PC-3 (cell line): ENCODE measurements at places on chromosomes 4 and X. TPM values are rescaled to one million over a fixed set of nuclear protein-coding genes. Genes with fewer than 3 reads are reported as not detected.
A peak's percentile ranks its signal among the peaks of the same experiment; 100 is the strongest.

The NONO gene
- total RNA-seq, result 514 and 631 TPM in 2 replicates

The ITIH6 gene
- total RNA-seq, result not detected in 2 replicates

The UGT2A1 gene
- not detected in 2 replicates for total RNA-seq

The PCSK1N gene
- total RNA-seq, result 135 and 177 TPM in 2 replicates

DNA sequence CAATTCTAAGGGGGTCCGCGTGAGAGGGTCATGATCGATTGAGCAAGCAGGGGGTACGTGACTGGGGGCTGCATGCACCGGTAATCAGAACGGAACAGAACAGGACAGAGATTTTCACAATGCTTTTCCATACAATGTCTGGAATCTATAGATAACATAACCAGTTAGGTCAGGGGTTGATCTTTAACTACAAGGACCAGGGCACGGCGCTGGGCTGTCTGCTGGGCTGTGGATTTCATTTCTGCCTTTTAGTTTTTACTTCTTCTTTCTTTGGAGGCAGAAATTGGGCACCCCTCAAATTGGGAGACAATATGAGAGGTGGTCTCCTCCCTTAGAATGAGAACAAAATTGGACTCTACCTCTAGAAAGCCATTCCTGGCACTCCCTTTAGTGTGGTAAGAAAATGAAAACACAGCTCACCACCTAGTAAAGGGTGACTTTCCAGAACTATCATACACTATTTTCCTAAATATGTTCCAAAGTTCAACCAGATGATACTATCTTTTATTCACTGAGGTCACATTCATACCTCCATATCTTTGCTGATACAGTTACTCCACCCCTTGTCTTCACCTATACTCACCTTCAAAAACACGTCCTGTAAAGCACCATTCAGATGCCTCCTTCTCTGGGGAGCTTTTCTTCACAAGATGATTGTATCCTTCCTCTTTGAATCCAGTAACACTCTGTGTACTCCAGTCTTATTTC, 1058.3 kb upstream of the SLIT2 start:
- H3K27me3 ChIP-seq, result no peaks in the 10 kb centered on the region
- H3K27ac ChIP-seq, result no peak overlapping the region
- no peaks in the 10 kb centered on the region for H3K4me1 ChIP-seq
- H3K36me3 ChIP-seq, result no peaks in the 10 kb centered on the region
- H3K4me3 ChIP-seq, result no peak overlapping the region
- DNase-seq, result no peak

DNA sequence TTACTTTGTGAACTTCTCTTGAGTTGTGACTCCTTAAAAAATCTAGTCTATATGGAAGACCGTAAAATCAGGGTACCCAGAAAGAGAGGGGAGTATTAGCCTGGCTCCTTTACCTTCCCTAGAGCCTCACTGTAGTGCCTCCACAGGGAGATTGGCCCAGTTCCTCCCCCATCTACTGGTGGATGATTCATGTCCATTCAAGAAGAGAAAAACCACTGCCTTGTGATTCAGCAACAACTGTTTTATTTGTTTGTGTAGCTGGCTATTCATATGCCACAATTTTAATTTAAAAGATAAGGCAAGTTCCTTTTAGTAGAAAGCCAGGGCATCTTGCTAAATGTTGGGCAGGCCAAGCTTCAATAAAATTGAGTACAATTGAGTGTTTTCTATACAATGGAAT, 221.8 kb upstream of the KCNIP4 start:
- peak; percentile 84 for DNase-seq
- peak overlapping the region; percentile 78 for H3K27ac ChIP-seq
- no peak overlapping the region for H3K4me3 ChIP-seq
- H3K4me1 ChIP-seq, result peaks cover 12% of the 10 kb centered on the region

- no peaks in the 10 kb centered on the region for H3K36me3 ChIP-seq
- no peaks in the 10 kb centered on the region for H3K27me3 ChIP-seq
- H3K4me3 ChIP-seq, result no peak overlapping the region
- no peaks in the 10 kb centered on the region for H3K4me1 ChIP-seq
Measured at GRCh38 chrX:10171249-10171648, 14.5 kb downstream of the CLCN4 start.

GRCh38 chr4:4488405-4489404, 53.1 kb downstream of the STX18 start:
- H3K4me3 ChIP-seq, result no peak overlapping the region
- DNase-seq, result peak; percentile 76
- no peaks in the 10 kb centered on the region for H3K4me1 ChIP-seq
- H3K27me3 ChIP-seq, result no peaks in the 10 kb centered on the region

GRCh38 chr4:151169223-151169622, 69.8 kb downstream of the RPS3A start:
- no peak overlapping the region for H3K27ac ChIP-seq
- no peaks in the 10 kb centered on the region for H3K27me3 ChIP-seq
- H3K4me3 ChIP-seq, result no peak overlapping the region
- H3K36me3 ChIP-seq, result no peaks in the 10 kb centered on the region; the same call in 1 of the 2 replicates
- no peak for DNase-seq

DNA sequence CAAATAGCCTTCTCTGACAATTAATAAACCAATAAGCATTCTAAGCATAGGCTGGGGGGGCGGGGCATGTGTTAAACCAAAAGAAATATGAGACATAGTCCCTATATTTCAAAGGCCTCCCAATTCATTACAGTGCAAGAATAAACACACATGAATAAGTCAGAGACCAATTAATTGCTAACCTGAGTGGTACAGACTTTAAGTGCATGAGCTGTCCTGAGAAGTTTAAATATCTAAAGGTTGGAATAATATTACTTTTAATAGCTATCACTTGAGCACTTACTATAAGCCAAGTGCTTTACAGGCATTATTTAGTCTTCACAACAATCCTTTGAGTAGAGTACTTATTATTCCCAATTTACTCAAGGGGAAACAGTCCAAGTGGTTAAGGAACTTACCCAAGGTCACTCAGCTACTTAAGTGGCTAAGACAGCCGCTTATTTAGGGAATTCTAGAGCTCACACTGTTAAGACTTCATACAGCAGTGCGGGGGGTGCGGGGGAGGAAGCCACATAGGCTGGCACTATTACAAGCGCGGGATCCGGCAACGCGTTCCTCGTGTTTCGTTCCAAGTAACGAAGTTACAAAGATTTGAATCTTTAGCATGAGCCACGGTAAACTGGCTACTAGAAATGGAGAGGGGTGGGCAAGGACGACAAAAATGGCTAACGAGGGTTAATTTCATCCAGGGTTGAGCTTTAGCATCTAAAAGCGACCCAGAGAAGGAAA, 1.4 kb downstream of the THOC2 start:
- peaks cover 32% of the 10 kb centered on the region for H3K4me1 ChIP-seq
- H3K36me3 ChIP-seq, result no peaks in the 10 kb centered on the region; the same call in 1 of the 2 replicates
- peak overlapping the region; percentile 72 for H3K27ac ChIP-seq
- H3K4me3 ChIP-seq, result peak overlapping the region; percentile 97
- DNase-seq, result peak; percentile 24

DNA sequence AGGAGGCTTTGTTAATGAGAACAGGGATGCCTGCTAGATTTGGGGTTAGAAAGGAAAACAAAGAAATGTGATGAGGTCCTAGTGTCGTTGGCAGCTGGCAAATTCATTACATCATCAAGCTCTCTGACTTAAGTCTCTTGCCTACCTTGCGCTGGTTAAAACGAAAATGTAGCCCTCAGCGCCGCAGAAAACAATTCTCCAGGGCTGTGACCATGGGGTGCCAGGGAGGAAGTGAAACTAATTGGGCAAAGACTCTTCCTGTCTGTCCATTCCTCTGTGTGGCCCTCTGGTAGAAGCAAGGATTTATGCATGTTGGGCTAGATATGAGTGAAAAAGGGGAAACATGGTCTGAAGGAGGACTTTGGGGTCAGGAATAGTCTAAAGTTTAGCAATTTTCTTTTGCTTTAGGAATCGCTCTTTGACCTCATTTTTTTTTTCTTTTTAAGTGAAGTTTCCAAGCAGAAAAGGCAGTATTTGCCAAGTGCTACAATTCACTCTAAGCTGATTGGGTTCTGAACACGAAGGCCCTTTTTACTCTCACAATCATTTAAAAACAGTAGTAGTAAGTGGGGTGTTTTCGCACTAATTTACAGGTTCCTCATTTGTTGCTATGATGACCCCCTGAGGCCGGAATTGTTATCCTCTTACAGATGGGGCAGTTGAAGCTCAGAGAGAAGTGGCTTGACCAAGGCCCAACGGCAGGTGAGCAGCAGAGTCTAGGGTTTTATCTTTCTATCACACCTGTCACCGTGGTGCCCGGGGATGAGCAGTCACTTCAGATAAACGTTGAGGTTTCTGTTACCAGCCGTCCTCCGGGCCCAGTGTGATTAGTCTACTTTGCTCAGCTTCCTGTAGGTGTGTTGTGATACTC, 27.3 kb upstream of the CHRNA9 start:
- no peaks in the 10 kb centered on the region for H3K36me3 ChIP-seq
- peaks cover 4% of the 10 kb centered on the region; the same call in 1 of the 2 replicates for H3K4me1 ChIP-seq
- H3K27me3 ChIP-seq, result no peaks in the 10 kb centered on the region
- H3K4me3 ChIP-seq, result no peak overlapping the region
- DNase-seq, result no peak

DNA sequence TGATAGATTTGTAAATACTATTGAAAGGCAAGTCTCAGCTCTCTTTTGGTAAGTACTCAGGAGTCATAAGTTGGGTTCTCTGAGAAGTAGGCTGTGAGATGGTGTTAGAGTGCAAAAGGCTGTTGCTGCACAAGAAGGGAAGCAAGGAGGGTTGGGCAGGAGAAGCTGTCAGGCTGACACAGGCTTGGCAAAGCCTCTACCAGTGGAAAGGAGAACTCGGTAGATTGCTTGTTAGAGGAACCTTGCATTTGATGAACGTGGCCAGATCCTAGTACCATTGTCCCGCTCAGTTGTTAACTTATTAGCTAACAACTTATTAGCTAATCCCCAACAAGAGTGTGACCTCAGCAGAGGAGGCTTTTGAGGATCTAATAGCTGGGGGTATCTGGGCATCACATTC, 449.3 kb upstream of the BOD1L1 start:
- H3K4me1 ChIP-seq, result no peaks in the 10 kb centered on the region
- H3K27me3 ChIP-seq, result no peaks in the 10 kb centered on the region
- H3K27ac ChIP-seq, result no peak overlapping the region
- no peaks in the 10 kb centered on the region for H3K36me3 ChIP-seq

DNA sequence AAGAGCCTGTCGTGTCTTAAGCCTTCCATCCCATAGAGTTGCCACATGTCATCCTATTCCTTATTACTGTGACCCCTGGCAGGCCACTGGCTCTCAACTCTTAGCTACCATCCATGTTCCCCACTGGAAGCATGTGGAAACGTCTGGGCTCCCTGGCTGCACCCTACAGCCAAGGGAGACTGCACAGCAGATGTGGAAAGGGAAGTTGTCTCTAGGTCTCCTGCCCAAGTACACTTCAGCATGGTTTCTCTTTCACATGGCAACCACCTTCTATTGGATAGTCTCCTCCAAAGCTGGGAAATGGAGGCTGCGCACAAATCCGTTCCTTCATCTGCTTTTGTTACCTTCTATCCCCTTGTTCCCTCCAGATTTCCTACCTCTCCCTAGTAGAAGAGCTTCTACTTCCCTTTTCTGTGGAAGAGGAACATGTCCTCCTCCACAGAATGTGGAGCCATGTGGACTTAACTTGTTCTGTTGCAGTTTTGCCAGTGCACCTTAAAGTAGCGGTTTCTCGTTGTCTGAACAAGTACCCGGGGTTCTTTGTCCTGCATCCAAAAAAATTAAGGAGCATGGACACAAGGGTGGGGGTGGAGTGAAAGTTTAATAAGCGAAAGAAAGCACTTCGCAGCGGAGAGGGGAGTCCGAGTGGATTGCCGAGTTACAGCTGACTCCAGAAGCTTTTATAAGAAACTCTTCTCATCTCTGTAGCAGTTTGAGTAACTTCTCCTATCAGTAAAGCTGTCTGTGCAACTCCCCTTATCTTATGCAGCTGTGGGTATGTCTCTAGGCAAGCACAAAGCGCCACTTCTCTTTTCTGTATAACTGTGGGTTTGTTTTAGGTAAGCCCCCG, 52.5 kb downstream of the HMGB2 start:
- H3K36me3 ChIP-seq, result peaks cover 15% of the 10 kb centered on the region; the same call in 1 of the 2 replicates
- DNase-seq, result no peak
- H3K4me1 ChIP-seq, result no peaks in the 10 kb centered on the region
- no peak overlapping the region for H3K4me3 ChIP-seq

GRCh38 chr4:44760142-44760898, 34.0 kb upstream of the GNPDA2 start:
- no peaks in the 10 kb centered on the region for H3K4me1 ChIP-seq
- no peak overlapping the region for H3K4me3 ChIP-seq
- H3K36me3 ChIP-seq, result no peaks in the 10 kb centered on the region

GRCh38 chr4:8555716-8556115, 24.5 kb upstream of the GPR78 start:
- H3K4me1 ChIP-seq, result peaks cover 42% of the 10 kb centered on the region
- H3K4me3 ChIP-seq, result no peak overlapping the region
- no peak for DNase-seq
- no peaks in the 10 kb centered on the region for H3K27me3 ChIP-seq

- H3K27ac ChIP-seq, result peak overlapping the region; percentile 72
- H3K27me3 ChIP-seq, result no peaks in the 10 kb centered on the region
- H3K4me1 ChIP-seq, result peaks cover 22% of the 10 kb centered on the region
- no peaks in the 10 kb centered on the region for H3K36me3 ChIP-seq
- DNase-seq, result no peak
Measured at GRCh38 chrX:17738737-17739535, 1.6 kb downstream of the SCML1 start.

- no peaks in the 10 kb centered on the region for H3K27me3 ChIP-seq
- H3K36me3 ChIP-seq, result no peaks in the 10 kb centered on the region
- H3K27ac ChIP-seq, result no peak overlapping the region
- peaks cover 12% of the 10 kb centered on the region for H3K4me1 ChIP-seq
- no peak for DNase-seq
Measured at GRCh38 chr4:29304595-29304994, 1415.6 kb upstream of the PCDH7 start.

- H3K27me3 ChIP-seq, result no peaks in the 10 kb centered on the region
- H3K4me3 ChIP-seq, result no peak overlapping the region
- no peak overlapping the region for H3K27ac ChIP-seq
Measured at GRCh38 chrX:9644335-9644734, 121.3 kb downstream of the GPR143 start.

DNA sequence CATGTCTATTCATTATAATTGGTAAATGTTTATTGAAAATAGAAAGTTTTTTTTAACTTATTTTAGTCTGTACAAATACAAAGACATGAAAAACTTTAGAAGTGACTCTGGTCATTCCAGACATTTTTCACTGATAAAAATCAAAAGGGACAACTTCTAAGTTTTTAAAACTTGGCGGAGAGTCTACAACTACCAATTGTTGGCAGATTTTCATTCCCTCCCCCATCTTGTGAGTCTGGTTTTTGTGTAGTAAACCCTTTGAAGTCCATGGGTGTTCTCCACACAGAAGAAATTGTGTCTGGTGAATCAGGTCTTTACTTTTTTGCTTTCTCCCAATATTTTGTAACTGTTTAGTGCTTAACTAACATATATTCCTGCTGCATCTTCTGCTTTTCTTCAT, 336.5 kb downstream of the PDGFC start:
- H3K4me3 ChIP-seq, result no peak overlapping the region
- no peaks in the 10 kb centered on the region for H3K27me3 ChIP-seq
- peaks cover 6% of the 10 kb centered on the region for H3K4me1 ChIP-seq
- no peak overlapping the region for H3K27ac ChIP-seq
- DNase-seq, result no peak
